ENCODE measurements at places on chromosomes 2 and 18. TPM values are rescaled to one million over a fixed set of nuclear protein-coding genes. Genes with fewer than 3 reads are reported as not detected.

DNA sequence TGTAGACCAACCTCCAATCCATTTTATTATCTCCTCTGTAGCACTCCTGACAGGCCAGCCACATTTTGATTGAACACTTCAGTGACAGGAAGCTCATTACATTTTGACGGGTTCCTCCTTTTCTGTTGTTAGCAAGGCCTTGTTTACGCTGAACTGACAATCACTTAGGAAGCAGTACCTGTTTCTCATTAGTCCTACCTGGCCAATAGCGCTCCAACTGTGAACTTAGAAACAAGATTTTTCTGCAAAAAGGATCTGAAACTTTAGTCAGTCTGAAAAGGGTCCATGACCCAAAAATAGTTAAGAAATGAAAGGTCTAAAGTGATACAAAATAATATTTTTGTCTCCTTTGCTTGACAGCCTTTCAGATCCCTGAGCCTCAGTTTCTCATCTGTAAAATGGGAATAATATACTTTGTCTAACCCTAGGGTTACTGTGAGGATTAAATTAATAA lies 119.6 kb upstream of the MSTN start:
- DNase-seq = no peak

- no peak for DNase-seq
These were observed 86.9 kb downstream of the VSNL1 start for GRCh38 chr2:17627434-17627833.

DNA sequence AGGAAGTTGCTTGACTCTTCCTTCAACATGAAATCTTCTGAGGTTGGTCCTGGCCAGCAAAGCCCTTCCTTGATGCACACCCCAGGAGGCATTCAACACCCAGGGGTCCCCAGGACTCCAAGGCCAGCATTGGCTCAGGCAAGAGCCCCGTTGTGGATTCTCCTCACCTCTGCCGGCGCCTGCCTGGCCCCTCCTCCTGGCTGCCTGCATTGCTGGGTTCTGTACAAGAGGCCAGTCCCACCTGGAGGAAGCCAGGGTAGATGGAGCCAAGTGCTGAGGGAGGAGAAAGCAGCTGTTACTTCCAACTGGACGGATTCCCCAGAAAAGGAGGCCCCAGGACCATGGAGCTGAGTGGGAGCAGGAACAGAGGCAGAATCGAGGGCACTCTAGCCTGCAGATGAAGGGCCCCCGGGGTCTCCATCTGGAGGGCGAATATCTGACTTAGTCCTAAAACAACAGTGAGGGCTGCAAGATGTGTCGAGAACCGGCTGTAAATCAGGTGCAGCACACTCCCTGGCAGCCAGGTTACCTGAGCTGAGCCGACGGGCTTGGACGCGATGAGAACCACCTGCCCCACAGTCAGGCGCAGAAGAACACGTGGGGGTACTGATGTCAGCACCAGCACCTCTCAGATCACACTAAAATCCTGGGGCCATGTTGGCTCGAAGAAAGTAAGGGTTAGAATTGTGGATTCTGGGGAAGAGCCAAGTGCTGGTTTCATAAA lies 399.6 kb upstream of the SALL3 start:
- DNase-seq = no peak

- DNase-seq = no peak
These were observed 82.6 kb upstream of the FOSL2 start for GRCh38 chr2:28310107-28310506.

- DNase-seq = no peak
These were observed 28.8 kb upstream of the CACNB4 start for GRCh38 chr2:152127628-152128027.

Gene ANKAR
- total RNA-seq = 3.1 TPM

DNA sequence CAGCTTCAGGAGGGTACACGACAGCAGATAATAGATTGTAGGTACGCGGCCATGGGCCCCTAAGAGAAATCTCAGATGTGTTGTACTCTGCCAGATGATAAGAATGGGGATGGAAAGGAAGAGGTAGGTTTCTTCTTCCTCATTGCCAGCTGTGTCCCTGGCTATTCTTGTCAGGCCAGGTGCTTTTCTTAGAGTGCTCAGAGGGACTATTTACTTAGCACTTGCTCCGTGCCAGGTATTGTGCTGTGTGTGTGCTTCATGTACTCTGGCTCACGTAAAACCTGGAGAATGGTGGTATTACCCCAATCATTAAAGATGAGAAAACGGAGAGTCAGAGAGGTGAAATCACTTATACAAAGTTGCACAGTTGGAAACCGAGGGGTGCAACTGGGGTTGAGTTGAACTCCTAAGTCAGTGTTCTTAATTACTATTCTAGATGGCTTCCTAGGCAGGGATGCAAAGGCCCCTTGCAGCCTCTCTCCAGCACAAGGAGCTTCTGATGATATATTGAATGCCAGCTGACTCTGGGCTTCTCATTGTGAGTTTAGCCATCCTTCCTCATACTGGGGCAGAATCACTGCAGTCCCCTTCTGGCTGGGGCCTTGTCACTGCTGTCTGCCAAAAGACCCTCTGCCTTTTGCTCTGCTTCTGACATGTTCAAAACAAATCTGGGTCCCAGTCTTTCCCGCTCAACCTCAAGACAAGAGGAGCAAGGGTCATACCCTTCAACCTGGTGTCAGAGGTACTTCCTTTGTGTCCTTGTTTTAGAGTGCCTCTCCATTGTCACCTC lies 60.7 kb downstream of the LYPD1 start:
- no peak for DNase-seq

- DNase-seq = no peak
These were observed 62.9 kb downstream of the VRK2 start for GRCh38 chr2:58109481-58109880.

GRCh38 chr18:711657-712400 lies 601 bp downstream of the ENOSF1 start:
- DNase-seq = peak; percentile 78

DNA sequence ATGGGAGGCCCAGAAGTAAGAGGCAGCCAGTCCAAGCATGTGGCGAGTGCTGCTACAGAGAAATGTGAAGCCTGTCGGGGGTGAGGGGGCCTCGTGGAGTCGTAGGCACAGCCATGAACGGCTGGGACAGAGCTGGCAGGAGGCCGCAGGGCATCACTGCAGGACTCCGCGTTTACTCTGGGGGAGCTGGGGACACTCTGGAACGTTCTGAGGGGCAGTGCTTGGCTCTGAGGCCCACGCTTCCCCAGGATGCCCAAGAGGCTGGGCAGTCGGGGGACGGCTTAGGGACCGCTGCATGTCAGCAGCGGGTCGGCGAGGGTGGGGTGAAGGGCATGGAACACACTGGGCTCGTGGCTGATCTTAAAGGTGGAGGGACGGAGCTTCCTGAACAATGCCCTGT lies 6.6 kb downstream of the TMEM18 start:
- DNase-seq = no peak

Gene GATA6
- 10.9 TPM for total RNA-seq

GRCh38 chr2:104033399-104033798 lies 820.5 kb upstream of the POU3F3 start:
- no peak for DNase-seq

Gene PAX8
- 0.48 TPM for total RNA-seq

Gene MERTK
- total RNA-seq = 5.1 TPM
